ENCODE measurements at places on chromosomes 1 and 21.

GRCh38 chr1:41840592-41841246, 78.0 kb downstream of the HIVEP3 start:
- no peak for DNase-seq

DNA sequence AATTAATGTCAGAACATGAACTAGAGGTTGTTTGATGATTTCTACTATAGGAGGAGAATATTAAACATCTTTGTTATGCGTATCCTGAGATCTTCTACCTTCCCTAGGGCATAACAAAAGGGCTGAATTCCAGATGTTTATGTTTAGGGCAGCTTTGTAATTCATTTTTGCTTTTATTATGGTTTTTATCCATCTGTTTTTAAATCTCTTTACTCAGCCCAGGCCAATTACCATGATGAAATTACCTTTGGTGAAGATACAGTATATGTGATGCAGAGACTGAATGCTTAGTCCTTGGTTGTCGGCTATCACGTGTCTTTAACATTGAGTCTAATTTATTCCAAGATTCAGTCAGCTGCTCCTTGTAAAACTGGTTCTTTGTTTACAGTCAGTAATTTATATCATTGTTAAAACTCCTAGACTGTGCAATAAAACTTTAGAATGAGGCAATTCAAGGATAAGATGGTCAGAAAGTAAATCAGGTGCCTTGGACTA, 176.9 kb downstream of the CTH start:
- DNase-seq: no peak

- DNase-seq: no peak
Observed at GRCh38 chr21:32481875-32482408, 69.4 kb downstream of the EVA1C start.

- peak; percentile 47 for DNase-seq
Observed at GRCh38 chr1:229129301-229130027, 141.4 kb upstream of the RAB4A start.

DNA sequence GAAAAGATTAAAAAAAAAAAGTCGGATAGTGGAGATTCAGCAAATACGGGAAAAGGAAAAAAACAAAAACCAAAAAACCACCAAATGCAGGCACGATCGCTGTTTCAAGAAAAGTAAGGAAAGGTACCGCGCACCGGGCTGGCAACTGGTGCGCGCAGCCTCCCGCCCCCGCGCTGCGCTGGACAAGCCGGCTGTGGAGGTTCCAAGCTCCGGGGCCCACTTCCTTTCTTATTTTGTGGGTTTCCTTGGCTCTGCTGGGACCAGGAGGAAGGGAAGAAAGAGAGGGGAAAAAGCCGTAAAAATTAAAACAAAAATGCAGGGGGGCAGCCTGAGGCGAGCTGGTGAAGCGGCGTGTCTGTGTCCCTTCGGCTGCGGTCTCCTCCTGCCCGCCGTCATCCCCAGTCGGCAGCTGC, 233 bp downstream of the ADAMTS5 start:
- no peak for DNase-seq

DNA sequence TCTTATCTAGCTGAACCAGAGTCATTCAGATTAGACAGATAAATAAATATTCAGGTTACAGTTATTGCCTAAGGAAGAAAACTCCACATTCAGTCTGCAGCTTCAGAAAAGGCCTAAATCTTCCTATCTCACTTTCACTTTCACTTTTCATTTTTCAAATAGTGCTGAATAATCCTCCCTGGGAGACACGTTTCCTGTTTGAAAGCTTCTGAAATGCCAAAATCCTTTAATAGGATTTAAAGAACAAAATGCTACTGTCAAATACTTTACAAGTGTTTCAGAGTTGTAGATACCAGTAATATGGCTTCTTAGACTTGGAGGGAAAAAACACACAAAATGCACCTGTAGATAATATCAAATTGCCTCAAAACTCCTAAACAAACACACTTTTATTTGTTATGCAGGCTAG, 3.9 kb downstream of the PSMB2 start:
- peak; percentile 47 for DNase-seq

Data from CD4-positive, alpha-beta T cell treated with Interleukin-10 for 1 hour (primary cell).